Fibroblast of skin of right biceps (primary cell): ENCODE measurements at places on chromosomes 13 and 19.

DNA sequence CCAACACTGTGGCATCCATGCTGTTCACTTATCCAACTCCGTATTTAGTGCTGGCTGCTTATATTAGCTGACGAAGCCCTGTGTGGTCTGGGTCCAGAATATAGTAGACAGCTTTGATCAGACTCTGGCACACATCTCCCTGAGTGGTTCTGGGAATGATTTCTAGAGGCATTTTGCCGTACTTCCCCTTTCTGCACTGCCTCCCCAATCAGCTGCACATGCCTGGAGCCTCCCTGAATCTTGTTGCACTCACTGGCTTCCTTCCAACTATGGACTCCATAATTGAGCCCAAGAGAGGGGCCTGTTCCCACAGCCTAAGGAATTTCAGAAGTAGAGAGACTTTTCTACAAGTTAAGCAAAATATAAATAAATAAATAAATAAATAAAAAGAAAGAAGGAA is 30.4 kb upstream of the PCDH8 start:
- DNase-seq = no peak

DNA sequence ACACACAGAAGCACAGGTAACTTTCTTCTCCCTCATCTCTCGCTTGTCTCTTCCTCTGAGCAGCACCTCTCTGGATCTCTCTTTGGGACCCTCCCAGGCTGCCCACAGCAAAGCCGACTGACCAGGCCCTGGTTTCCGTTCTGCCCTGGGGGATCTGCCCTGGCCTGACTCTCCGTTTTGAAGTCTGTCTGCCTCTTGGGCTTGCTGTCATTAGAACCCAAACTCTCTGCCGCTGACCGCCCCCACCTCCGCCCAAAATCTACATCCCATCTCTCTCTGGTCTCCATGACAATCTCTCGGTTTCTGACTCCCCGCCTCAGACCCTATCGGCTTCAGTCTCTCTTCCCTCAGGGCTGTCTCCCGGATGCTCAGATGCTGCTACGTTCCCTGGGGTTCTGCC is 6.9 kb downstream of the KCNC3 start:
- no peak for DNase-seq

- peak; percentile 52 for DNase-seq
Observed at GRCh38 chr13:33188093-33188882, 97.3 kb downstream of the STARD13 start.

DNA sequence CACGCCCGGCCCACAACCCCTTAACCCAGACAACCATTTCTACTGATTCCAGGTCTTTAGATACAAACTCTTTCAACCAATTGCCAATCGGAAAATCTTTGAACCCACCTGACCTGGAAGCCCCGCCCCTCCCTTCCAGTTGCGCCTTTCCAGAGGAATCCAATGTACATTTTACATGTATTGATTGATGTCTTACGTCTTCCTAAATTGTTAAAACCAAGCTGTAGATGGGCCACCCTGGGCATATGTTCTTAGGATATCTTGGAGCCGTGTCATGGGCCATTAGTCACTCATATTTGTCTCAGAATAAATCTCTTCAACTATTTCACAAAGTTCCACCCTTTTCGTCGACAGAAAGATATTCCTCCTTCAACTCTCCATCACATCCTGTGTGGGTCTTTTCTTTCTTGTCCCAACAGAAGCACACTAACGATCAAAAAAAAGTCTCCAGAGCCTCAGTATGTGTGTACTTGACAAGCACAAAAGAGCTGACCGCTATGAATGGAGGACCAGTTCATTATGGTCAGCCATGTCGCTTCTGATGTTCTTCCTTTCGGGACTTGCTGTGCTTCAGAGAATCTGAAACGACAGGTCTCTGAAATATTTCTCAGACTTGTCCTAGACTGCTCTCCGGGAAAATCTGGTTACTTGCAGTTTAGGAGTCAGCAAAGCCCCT is 601 bp upstream of the ZNF749 start:
- DNase-seq = no peak

DNA sequence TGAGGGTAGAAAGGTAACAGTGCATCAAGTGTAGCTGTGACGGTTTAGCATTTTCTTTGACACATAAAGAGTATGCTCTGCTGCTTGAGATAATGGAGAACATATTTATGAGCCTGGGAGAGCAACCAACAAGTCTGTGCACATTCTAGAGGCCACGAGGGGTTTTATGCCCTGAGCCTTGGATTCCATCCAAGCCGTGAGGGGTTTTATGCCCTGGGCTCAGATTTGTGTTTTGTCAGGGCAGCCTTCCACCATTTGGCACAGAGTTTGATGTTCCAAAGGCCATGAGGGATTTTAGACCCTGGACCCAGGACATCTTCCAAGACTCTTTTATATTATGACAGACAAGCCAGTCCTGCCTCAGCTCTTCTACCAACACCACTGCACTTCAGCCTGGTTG is 106.4 kb downstream of the ZNF486 start:
- DNase-seq = no peak

- DNase-seq = no peak
Observed at GRCh38 chr19:55259540-55260210, 858 bp upstream of the PPP6R1 start.

- no peak for DNase-seq
Observed at GRCh38 chr19:14603990-14604387, 21.1 kb downstream of the CLEC17A start.

DNA sequence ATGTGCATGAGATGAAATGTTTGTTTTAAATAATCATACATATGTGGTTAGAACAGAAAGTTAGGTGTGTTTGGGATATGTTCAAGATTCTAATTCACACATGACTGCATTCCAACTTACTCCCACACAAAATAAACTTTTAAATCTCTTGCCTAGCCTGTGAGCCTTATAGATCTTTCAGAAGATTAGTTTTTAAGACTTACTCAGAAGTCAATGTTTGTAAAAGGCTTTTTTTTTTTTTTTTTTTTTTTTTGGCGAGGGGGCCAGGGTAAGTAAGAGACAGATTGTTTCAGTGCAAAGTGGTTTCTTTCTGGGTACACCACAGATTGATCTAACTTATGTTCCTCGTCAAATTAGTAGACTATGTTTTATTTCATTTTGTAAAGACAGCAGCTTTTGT is 39.1 kb downstream of the GPR180 start:
- DNase-seq = peak; percentile 38

- no peak for DNase-seq
Observed at GRCh38 chr19:29268721-29269393, 55.9 kb upstream of the UQCRFS1 start.
